ENCODE measurements at places on chromosomes 7 and 10.

DNA sequence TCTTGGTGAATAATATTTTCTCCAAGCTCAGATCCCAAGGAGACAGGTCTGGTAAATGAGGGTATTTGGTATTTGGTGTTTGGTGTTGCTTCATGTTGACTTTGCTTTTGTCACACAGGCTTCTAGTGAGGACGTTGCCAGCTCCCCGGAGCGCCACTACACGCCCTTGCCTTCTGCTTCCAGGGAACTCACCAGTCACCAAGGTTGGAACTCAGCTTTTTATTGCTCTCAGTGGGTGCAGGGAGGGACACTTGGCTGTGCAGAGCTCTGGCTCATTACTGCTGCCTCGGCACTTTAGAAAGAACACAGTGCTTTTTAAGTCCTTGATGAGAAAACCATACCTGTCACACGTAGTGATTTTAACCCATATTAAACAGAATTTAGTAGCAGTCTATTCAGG is 892.9 kb downstream of the LRMDA start:
- DNase-seq, result no peak

- peak; percentile 36 for DNase-seq
Observed at GRCh38 chr10:43944381-43945093, 295.9 kb upstream of the ZNF32 start.

GRCh38 chr10:101123815-101124617 is 7.1 kb upstream of the TLX1 start:
- no peak for DNase-seq

GRCh38 chr7:121547544-121548092 is 151.5 kb upstream of the FAM3C start:
- DNase-seq, result peak; percentile 53

DNA sequence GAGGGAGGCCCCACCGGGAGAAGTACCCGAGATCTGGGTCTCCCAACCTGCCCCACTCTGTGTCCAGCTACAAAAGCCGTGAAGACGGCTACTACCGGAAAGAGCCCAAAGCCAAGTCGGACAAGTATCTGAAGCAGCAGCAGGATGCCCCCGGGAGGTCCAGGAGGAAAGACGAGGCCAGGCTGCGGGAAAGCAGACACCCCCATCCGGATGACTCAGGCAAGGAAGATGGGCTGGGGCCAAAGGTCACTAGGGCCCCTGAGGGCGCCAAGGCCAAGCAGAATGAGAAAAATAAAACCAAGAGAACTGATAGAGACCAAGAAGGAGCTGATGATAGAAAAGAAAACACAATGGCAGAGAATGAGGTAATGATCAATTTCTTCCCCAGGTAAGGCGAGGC is 59.1 kb upstream of the PDCD4 start:
- no peak for DNase-seq

DNA sequence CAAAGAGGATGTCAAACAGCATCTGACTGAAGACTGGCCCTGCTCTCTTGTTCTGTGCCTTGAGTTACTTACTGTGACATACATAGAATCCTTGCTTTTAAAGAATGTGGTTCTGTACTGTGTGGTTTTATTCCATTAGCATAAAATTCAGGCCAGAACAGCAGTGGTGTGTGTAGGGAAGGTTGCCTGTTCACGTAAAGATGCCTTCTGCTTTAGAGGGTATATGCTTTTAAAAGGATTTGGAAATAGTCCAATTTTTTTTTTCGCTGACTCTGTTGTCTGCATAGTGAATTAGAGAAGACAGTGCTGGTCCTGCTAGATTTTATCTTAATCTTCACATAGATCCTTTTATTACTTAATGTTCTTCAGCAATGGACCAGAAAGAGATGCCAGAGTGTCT is 470.8 kb upstream of the SEMA3A start:
- no peak for DNase-seq

DNA sequence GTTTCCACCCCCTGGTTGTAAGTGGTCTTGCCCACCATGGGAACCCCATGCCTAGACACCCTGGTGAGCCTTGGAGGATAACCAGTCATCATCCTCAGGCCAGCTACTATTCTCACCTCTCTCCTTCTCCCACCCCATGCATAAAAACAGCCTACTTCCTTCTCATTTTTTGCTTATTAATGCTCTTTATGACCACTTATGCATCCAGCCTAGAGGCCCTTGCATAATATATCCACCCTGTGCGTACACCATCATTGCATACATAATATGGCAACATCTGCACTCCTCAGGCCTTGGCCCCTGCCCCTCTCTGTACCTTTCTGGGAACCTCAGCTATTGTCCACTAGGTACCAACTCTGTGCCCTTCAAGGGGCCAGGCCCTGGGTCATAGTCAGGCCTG is 91.0 kb downstream of the CDH23 start:
- no peak for DNase-seq

GRCh38 chr10:132752378-132752777 is 33.6 kb downstream of the NKX6-2 start:
- DNase-seq, result no peak

DNA sequence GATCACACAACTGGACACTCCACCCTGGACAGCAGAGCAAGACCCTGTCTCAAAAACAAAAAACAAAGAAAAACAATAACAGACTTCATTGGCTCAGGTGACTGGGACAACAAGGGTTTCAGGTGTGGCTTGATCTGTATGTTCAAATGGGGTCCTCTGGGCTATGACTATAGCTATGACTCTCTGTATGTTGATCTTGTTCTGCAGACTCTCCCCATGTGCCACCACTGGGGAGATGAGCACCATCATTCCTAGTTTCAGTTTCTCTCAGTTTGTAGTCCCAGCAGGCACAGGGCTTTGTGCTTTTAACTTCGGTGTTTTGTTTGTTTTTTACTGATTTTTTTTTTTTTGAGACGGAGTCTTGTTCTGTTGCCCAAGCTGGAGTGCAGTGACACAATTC is 53.8 kb downstream of the SUFU start:
- no peak for DNase-seq

DNA sequence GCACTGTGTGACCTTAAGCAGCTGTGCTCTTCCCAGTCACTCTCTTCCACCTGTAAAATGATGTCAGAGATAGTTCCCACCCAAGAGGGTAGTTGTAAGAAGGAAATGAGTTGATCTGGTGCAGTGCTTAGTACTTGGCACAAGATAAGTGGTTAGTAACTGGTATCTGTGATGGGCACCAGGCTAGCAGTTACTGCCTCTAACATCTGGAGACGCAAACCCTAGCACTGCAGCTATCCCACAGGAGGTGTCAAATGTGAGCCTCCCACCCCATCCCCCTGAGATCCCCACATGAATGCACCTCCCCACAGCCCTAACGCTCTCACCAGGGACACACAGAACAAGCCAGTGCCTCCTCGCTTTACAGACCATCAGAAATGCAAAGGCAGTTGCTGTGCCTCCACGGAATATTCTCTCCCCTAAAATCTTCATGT is 72.0 kb downstream of the KCNMA1 start:
- DNase-seq, result no peak

GRCh38 chr10:102781090-102781920 is 37.6 kb downstream of the WBP1L start:
- no peak for DNase-seq

DNA sequence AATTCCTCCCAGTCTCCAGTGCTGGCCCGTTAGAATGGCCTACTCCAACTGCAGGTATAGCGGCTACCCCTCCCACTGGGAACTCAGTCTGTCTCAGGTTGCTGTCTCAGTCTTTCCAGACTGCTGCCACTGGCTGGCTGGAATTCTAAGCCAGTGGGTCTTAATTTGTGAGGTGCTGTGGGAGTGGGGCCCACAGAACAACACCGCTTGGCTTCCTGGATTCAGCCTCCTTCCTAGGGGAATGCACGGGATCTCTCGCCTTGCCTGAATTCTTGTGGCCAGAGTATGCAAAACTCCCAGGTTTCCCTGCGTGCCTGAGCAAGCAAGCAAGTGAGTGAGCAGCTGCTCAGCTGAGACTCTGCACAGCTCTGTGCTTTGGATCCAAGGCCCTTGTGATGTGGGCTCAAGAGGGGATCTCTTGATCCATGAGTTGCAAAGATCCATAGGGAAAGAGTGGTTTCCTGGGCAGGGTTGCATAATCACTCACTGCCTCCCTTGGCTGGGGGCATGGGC is 41.5 kb upstream of the GPR141 start:
- no peak for DNase-seq

GRCh38 chr7:71746006-71746405 is 614.1 kb downstream of the GALNT17 start:
- DNase-seq, result no peak

DNA sequence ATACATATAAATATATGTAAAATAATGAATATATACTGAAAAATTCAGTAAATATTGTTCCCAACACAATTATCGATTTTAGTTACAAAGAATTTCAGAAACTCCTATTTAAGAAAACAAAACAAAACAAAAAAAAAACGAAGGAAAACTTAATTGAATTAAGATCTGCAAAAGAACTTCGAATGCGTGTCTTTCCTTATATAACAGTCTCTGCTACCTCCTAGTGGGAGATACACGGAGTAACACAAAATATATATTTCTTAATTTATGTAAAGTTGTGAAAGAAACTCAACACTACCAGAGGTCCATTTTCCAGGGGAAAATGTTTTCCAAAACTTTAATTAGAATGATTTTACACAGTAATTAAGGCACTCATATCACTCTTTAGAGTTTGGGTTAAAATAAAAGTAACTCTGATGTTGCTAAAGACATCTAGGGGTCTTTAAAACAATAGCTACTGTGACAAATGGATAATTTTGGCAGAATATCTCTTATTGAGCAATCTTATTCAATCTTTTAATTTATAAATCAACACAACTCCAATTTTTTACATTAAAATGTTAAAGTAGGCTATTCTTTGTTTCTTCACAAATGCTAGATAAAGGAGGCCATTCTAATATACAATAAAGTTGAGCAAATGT is 41.6 kb downstream of the NEBL start:
- DNase-seq, result peak; percentile 32

GRCh38 chr10:11057994-11058393 is 40.3 kb downstream of the CELF2 start:
- no peak for DNase-seq

- no peak for DNase-seq
Observed at GRCh38 chr10:110368002-110368401, 63.3 kb upstream of the SMNDC1 start.

DNA sequence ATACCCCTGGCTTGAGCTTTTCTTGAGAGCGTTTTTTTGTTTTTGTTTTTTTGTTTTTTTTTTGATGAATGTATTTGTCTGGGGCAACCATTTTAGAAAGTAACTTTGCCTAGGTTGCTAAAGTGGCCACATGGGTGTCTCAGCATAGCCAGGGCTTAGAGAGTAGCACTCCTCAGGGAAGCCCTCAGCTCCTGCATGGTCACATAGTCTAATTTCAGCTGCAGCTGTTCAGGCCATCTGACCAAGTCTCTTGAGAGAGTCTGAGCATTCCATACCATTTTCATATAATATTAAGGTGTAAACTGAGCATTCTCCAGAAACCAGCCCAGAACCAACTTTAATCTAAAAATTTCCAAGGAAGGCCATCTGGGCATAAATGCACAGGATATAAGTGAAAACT is 186.4 kb downstream of the NPSR1 start:
- DNase-seq, result no peak

DNA sequence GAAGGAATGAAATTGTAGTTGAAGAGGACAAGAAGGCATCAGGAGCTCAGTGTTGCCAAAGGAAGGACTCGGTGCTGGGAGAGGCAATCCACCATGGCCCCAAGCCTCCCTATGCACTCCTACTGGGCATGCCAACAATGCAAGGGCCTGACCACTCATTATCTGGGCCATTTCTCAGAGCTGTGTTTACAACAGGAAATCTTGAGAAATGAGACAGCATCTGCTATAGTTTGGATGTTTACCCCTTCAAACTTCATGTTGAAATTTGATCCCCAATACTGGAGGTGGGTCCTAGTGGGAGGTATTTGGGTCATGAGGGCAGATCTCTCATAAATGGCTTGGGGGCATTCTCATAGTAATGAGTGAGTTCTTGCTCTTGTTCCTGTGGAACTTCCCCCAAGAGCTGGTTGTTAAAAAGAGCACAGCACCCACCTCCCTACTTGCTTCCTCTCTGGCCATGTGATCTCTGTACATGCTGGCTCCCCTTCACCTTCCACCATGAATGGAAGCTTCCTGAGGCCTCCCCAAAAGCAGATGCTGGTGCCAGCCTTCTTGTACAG is 50.8 kb upstream of the AOAH start:
- DNase-seq, result no peak

DNA sequence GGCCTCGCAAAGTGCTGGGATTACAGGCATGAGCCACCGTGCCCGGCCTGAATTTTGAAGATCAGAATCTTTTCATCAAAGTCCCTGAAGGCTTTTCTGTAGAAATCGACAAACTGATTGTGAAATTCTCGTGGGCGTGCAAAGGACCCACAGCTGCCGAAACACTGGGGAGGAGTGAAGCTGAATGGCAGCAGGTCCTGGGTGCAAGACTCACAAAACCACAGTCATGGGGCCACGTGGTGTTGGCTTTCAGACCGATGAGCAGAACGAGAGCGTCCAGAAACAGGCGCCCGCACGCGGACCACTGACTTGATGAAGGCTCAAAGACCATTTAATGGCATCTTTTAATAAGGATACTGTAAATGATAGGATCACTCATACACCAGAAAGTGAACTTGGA is 24.7 kb upstream of the PRKAR1B start:
- DNase-seq, result no peak

DNA sequence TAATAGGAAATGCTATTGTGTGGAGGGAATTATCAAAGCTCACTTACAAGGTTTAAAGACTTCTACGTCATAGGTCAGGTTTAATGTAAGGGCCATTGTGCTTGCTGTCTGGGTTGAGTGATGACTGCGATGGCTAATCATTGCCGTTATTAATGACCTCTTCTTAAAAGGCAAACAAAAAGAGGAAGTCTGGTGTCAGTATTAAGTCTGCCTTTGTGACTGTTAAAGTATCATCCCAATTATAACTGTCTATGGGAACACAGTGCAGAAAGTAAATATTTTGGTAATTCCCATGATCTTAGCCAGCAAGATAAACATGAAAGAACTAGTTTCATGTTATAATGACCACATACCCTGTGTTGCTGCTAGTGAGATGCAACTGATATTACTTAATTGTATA is 382.4 kb downstream of the BBS9 start:
- DNase-seq, result no peak

DNA sequence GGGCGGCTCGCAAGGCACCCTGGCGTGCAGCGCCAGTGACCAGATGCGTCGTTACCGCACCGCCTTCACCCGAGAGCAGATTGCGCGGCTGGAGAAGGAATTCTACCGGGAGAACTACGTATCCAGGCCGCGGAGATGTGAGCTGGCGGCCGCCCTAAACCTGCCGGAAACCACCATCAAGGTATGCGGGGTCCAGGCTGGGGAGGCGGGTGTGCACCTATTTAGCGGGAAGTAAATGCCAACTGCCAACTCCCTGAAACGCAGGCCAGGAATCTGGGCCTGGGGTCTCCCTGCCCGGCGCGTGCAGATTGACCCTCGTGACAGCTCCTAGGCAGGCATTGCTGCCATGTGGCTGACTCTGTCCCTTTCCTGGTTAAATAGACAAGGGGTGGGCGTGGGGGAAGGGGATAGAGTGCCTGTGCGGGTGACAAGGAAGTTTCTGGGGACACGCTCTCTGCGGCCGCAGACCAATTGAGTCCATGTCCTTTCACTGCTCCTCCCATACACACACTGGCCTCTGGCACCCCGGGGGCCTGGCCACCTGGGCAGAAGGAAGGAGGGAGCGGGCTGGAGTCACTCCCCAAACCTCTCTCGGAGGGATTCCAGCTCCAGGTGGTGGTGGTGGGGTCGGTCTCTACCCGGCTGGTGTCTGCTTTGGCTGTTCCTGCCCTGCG is 2.7 kb downstream of the EVX1 start:
- DNase-seq, result no peak
